MG63 (cell line): ENCODE measurements at places on chromosomes 7 and 10. TPM values are rescaled to one million over a fixed set of nuclear protein-coding genes. Genes with fewer than 3 reads are reported as not detected.
A peak's percentile ranks its signal among the peaks of the same experiment; 100 is the strongest.

ADAP1 gene
- total RNA-seq: 7.6 and 9.6 TPM in 2 replicates

DNA sequence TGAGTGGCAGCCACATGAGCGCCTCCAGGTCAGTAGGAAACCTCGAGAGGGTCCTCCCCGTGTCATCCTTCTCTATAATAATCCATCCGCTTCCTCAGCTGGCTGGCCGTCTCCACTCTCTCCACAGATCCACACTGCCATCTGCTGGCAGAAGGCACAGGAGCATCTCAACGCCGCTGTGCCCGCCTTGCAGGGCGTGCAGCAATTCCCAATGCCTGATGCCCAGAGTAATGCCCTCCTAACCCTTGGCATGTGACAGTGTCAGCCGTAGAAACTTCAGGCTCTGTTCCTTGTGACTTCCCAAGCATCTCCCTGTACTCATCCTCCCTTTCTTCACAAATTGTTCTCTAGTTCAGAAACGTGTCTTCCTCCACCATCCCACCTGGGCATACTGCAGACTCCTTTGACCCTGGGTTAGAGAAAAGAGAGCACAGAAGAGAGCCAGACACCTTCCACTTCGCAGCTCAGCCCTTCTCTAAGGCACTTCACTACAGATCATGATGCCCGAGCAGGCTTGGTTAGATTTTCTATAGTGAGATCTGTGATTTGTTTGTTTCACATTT, 70.8 kb downstream of the XPNPEP1 start:
- peak; percentile 64 for DNase-seq

- peak; percentile 5 for DNase-seq
These were observed 155.1 kb downstream of the OR13A1 start for GRCh38 chr10:45160271-45160670.

DNA sequence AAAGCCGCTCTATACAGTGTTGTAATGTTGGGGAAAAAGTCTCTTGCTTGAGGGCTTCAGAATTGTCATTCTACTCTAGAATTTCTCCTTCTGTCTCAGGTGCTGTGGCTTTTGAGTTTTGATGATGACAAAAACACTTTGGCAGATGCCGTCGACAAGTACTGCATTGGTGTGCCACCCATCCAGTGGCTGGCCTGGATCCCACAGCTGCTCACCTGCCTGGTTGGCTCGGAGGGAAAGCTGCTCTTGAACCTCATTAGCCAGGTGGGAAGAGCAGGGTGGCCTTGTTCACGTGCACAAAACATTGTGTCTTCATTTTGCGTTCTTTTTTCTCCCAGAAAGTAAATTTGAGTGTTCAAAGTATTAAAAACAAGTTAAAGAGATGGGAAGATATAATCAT, 112.0 kb downstream of the TRRAP start:
- DNase-seq: no peak

PILRA gene
- not detected in 2 replicates for total RNA-seq

GRCh38 chr7:149819961-149820340, 18.2 kb upstream of the ZNF862 start:
- DNase-seq: no peak

DNA sequence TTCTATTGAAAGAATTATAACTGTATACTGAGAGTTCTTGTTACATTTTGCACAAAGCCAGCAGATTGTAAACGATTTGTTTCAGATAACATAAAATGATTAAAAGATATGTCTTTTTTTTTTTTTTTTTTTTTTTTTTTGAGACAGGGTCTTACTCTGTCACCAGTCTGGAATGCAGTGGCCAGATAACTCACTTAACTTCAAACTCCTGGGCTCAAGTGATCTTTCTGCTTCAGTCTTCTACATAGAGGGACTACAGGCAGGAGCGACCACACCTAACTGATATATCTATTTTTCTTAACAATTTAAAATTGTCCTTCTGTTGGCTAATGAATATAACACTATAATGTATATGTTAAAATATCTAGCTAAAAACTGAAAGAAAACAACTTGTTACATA, 317.3 kb upstream of the CACNA2D1 start:
- no peak for DNase-seq

- no peak for DNase-seq
These were observed 92.9 kb downstream of the SFMBT2 start for GRCh38 chr10:7317786-7318446.

GRCh38 chr7:30567081-30567480, 27.6 kb upstream of the GARS1 start:
- no peak for DNase-seq

DNA sequence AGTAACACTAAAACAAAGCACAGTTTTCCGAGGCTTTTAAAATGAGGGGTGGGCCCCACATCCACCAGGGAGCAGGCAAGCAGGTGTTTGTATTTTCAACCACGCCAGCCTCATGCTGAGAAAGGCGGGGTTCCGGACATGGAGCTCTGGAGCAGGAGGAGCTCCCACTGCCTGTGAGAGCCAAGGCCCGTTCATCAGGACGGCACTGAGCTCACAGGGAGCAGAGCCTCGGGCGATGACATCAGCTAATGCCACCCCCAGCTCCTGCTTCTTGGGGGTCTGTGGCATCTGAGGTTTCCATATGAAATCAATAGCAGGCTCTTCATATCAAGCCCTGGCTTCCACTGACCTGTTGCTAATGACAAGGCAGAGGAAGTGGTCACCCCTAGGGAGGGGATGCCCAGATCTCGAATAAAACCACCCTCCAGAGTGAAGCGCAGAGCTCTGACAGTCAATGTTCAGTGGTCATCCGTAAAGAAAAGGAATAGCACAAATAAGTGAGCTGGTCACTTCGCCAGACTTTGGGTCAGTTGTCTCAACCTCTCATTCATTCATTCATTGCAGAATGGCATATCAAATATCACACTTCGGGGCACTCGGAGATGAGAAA, 89.1 kb downstream of the TNS3 start:
- DNase-seq: no peak

- no peak for DNase-seq
These were observed 102.7 kb upstream of the NPTX2 start for GRCh38 chr7:98514211-98515031.

HMX2 gene
- total RNA-seq: 0.07 and 6.0 TPM in 2 replicates

SLC29A4 gene
- total RNA-seq: 2.7 and 4.4 TPM in 2 replicates

TUBAL3 gene
- total RNA-seq: not detected in 2 replicates

VWDE gene
- not detected in 2 replicates for total RNA-seq

- no peak for DNase-seq
These were observed 114.6 kb upstream of the FZD1 start for GRCh38 chr7:91149341-91150246.

CTAGE6 gene
- total RNA-seq: not detected in 2 replicates

DNA sequence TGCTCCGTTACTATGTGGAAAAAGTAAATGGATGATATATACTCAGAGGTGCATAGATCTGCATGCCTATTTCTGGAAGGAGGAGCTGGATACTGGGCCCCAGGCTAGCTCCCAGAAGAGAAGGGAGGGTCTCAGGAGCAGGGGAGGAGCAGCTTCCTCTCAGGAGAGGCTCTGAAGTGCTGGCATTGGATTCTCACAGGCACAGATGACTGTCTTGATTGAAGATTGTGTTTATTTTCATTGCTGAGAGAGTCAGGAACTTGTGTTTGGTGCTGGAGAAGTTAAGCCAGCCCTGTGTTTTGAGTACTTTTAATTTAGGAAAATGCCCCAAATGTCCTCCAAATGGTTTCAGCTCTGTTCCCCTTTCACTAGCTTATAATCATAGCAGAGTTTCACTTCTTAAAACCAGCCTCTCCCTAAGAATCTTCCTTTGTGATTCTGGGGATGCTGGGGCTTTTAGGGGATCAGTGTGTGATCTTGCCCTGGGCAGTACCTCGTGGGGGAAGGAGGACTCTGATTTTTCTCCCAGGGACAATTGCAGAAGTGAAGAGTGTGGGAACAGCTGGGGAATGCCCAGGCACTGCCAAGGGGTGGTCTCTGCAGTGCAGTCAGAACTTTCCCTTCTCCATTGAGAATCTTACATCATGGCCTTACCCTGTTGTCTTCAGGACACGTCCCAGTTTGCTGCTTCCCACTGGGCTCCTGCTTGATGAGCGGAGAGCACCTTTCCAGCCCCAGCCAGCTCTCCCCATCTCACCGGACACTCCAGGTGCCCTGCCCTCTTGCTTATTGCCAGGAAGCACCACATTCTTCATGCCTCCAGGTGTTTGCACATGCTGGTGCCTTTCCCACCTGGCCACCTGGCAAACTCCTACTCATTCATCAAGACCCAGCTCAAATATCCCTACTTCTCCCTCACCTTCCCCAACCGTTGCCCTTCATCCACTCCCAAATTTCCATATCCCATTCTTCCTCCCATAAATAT, 102.8 kb downstream of the ARHGAP22 start:
- no peak for DNase-seq

GRCh38 chr7:108497082-108497725, 28.7 kb downstream of the PNPLA8 start:
- no peak for DNase-seq

- no peak for DNase-seq
These were observed 182.8 kb downstream of the SEC23IP start for GRCh38 chr10:120075349-120075748.

GRCh38 chr10:88386821-88387773, 196.0 kb downstream of the RNLS start:
- DNase-seq: no peak

DNA sequence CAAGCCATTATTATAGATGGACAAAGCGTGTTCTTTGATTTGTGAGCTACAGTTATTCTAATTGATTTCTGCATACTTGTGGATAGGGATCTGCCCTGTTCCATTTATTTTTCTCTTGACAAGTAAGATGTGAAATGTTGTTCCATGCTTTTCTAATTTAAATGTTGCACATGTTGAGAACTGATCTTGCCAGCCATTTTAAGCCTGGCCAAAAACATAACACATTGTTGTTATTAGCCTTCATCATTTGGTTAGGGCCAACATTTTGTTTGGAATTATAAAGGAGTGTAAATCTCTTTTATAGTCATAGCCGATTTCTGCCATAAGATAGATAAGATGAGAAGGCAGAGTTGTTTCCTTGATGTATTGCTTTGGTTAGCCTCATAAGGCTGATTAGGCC, 117.0 kb downstream of the WNT2 start:
- DNase-seq: no peak

RPP38 gene
- 0.27 and 7.6 TPM in 2 replicates for total RNA-seq

DNA sequence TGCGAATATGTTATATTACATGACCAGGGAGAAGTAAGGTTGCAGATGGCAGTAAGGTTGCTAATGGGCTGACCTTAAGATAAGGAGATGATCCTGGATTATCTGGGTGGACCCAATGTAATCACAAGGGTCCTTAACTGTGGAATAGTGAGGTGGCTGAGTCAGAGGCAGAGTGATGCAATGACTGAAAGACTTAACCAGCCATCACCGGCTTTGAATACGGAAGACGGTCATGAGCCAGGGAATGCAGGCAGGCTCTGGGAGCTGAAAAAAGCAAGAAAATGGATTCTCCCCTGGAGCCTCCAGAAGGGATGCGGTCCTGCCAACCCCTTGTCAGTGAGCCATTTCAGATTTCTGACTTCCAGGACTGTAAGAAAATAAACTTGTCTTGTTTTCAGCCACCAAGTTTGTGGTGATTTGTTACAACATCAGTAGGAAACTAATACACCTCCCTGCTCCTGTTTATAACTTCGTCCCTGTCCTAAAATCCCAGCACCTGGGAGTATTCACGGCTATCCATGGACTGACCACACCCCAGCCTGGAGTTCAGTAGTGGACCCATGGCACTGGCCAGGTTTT, 4.6 kb upstream of the C10orf95 start:
- no peak for DNase-seq

HIPK2 gene
- total RNA-seq: 1.5 and 2.0 TPM in 2 replicates

OGDH gene
- total RNA-seq: 31.6 and 54.0 TPM in 2 replicates

GRCh38 chr7:137661634-137662033, 185.1 kb downstream of the DGKI start:
- no peak for DNase-seq

GRCh38 chr10:132527339-132528063, 10.1 kb upstream of the INPP5A start:
- DNase-seq: peak; percentile 38

TMEM229A gene
- not detected in 2 replicates for total RNA-seq

IL2RA gene
- total RNA-seq: not detected in 2 replicates

FRAT1 gene
- 3.8 and 5.9 TPM in 2 replicates for total RNA-seq

SCRN1 gene
- 29.0 and 35.7 TPM in 2 replicates for total RNA-seq

DNA sequence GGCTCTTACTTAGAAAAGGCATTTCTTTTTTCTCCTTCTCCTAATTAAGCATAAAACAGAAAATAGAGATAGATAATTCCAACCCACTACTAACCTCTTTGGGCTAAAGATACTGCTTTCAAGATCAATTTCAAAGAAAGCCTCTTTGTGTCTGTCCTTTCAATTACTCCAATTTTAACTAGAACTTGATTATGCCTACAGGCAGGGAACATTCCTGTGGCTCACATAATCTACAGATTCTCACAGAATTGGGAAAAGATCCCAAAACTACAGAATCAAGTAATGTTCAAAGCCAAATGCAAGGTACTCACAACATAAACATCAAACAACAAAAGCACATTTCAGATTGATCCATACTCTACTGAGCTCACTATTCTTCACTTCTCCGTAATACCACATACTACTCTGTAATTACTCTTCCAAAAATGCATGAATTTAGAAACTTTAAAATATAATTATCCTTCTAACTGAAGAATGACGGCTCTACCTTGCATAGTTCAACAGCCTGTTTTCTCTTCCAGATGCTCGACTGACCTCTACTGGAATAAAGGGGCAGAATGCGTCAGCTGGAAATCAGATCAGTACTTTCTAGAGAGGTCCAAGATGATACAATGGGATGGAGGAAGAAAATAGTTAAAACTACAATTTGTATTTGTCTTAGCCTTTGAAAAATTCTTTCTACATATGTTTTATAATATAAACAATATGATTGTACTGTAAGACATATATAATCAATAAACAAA, 3.9 kb downstream of the MTERF1 start:
- DNase-seq: no peak

GRCh38 chr7:127536394-127536691, 49.1 kb downstream of the GCC1 start:
- DNase-seq: no peak

DNA sequence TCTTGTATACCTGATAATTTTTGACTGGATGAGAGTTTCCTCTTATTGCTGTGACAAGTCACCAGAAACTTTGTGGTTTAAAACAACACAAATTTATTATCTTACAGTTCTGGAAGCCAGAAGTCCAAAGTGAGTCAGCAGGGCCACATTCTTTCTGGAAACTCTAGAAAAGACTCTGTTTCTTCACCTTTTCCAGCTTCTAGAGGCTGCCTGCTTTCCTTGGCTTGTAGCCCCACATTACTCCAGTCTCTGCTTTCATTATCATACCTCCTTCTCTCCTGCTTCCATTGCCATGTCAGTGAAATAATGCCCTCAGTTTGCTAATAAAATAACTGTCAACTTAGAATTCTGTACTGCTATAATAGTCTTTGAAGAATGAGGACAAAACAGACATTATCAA, 65.3 kb downstream of the VCL start:
- no peak for DNase-seq

ANKMY2 gene
- 18.5 and 21.0 TPM in 2 replicates for total RNA-seq
